ENCODE measurements at places on chromosomes 11 and 22.

- DNase-seq, result no peak
These were observed 45.2 kb downstream of the CLPB start for GRCh38 chr11:72389116-72389515.

DNA sequence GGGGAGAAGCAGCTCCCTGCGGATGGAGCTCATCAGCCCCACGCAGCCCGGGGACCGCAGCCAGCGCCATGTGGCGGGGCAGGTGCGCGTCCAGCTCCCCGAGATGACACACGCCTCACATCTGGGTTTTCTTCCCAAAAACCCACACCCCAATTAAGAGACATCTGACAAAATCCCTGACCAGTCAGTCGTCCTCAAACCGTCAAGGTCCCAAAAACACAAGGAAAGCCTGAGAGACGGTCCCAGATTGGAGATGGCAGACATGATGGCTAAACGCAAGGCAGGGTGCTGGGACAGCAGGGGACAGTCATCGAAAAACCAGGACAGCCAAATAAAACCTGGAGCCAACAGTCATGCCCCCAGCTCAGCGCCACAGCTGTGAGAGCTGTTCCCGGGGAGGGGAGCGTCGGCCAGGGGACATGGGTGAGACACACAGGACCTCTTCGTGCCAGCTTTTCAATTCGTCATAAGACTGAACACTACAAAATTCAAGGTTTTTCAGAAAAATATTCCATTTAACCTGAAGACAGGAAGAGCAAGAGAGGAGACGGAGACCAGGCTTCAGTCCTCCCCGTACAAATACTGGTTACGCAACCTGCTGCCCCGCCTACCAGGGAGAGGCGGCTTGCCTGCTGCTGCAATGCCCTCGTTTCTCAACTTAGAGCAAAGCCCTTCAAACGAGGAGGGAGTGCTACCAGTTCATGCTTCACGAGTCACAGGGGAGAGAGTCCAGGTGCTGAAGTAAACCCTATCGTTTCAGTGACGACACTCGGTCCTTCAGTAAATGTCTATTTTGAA is 10.5 kb downstream of the TOLLIP start:
- DNase-seq, result no peak

- DNase-seq, result no peak
These were observed 561.0 kb downstream of the LUZP2 start for GRCh38 chr11:25057861-25058260.

DNA sequence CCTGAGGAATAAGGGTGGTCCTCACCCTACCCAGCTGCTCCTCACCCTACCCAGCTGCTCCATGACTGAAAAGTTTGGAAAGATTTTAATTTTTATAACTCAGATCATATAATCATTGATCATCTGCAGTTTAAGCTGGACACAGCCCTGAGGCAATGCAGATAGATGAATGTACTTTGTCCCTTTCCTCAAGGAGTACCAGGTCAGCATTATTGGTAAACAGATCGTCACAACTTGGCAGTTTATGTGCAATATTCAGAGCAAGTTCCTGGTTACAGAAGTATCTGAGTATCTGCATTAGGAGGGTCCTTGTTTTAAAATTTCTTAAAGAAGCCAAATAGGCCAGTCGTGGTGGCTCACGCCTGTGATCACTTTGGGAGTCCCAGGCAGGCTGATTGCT is 3.6 kb downstream of the TNRC6B start:
- DNase-seq, result no peak

DNA sequence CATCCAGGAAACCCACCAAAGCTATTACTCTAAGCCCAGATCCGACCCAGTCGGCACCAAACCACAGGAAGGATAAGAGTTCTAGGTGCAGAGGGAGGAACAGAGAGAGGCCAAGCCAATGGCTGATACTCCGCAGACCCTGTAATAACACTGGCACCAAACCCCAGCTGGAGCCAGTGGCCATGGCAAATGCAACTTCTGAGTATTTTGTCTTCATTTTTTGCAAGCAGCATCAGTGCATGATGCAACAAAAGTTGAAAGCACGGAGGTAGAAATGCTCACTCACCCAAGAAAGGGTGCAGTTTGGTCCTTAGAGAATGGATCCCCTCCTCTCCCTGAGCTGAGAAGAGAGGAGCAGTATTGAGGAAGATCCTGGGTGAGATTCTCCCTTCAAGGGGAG is 2.8 kb downstream of the TMEM121B start:
- no peak for DNase-seq

- DNase-seq, result no peak
These were observed 32.9 kb downstream of the LRRC32 start for GRCh38 chr11:76637491-76638269.

DNA sequence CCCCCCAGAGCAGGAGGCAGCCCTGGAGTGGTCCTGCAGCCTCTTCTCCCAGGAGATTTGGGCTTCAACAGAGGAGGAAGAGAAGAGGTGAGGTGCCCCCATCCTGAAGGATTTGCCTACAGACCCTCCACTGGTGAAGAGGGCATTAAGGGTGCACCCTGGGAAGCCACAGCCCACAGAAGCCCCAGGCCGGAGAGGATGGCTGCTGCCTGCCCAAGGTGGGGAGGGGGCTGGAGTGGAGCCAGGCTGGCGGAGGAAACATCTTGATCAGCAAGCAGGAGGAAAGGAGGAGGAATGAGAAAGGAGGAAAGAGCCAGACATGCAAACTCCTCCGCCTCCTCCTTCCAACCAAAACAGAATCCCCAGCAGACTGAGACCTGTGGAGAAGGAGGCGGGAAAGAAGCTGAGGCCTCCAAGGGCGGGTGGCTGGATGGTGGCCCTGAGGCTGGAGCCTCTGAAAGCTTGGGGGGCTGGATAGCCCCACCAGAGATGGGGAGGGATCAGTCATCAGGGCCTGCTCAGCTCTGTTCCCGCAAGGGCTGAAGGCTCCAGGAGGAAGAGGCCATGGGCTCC is 31.3 kb downstream of the ARRB1 start:
- no peak for DNase-seq

DNA sequence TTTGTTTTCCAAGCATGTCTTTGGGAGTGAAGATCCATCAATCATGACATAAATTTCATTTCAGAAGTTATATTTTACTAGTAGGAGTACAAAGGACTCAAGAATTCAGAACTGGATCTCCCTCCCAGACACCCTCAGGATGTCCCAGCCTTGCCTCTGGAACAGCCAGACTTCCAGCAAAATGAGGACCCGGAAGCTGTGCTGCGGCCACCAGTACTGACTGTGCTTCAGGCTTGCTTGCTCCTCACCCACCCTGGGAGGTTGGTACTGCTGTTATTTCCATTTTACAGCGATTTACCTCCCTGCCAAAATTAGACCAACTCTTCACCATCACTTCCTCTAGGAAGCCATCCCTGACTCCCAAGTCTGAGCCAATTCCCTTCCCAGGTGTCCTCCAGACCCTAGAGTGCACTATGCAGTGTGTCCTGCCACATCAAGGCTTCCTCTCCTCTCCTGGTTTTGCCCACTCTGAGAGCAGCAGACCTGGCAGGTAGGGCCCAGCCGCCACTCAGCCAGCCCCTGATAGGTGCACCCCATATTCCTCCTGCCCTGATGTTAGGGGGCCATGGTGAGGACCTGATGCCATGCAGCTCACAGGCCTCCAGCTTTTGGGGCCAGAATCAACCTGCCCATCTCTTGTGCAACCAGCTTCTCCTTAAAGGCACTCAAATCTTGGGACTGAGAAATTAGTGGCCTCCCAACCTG is 47.3 kb upstream of the WNT7B start:
- DNase-seq, result no peak

- no peak for DNase-seq
These were observed 35.3 kb upstream of the POU2AF1 start for GRCh38 chr11:111414267-111414931.

DNA sequence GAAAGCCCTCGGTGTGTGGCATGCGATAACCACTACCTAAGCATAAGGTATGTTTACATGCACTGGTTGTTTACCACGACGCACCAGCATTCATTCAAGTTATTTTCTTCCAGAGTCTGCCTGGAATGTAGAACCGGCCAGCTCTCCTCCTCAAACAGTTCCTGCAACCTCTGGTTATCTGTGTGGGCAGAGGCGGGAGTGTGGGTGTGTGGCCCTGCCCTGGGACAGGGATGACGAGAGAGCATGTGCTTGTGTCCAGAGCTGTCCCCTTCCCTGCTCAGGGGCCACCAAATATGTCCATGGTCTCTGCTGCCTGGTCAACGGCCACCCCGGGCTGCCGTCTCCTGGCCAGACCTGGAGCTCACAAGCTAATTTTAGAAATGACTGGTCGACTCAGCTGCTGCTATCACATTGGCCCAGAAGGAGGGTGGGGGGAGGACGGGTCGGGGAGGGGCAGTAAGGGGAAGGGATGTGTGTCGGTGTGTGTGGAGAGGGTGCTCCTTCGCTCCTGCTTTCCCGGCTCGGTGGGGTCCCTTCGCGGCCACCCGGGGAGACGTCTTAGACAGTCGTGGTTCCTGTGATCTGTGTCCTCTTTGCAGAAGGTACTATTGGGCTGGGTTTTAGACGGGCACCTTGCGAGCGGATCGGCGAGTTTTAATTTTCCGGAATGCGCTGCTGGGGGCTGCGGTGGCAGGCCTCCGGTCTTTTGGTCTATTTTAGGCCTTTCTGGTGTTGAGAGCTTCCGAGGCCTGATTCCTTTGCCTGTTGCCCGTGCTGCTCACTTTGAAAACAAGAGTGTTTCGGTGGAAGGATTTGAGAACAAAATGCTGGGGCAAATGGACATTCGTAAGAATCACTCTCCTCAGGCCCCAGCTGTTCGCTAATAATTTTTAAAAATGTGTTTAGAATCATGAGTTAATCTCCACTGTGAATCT is at the start of gene MYO18B:
TSS of gene MYO18B (plus strand) at position 497 of the 935 bp plus-strand sequence. CDS start 18,905 bp downstream, outside the sequence.
- no peak for DNase-seq

- DNase-seq, result no peak
These were observed 24.1 kb upstream of the LRRC32 start for GRCh38 chr11:76694664-76695063.

- DNase-seq, result no peak
These were observed 39.4 kb downstream of the C22orf31 start for GRCh38 chr22:29022101-29022817.

DNA sequence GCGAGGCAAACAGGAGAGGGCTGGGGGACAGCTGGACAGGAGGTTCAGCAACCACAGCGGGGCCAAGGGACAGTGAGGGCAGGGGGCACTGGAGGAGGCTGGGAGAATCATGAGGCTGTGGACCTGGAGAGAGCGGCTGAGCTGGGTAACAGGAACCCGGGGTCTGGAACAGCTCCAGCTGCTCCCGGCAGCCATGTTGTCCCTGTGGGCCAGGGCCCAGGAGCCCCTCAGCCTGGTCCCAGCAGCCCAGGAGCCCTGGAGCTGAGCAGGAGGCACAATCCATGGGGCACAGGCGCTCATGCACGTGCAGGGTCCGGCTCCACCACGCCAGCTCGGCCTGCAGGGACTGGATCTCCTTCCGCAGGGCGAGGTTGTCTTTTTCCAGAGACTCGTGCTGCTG is 7.4 kb downstream of the BATF2 start:
- DNase-seq, result no peak

- no peak for DNase-seq
These were observed 744 bp upstream of the MCM5 start for GRCh38 chr22:35399114-35399677.

DNA sequence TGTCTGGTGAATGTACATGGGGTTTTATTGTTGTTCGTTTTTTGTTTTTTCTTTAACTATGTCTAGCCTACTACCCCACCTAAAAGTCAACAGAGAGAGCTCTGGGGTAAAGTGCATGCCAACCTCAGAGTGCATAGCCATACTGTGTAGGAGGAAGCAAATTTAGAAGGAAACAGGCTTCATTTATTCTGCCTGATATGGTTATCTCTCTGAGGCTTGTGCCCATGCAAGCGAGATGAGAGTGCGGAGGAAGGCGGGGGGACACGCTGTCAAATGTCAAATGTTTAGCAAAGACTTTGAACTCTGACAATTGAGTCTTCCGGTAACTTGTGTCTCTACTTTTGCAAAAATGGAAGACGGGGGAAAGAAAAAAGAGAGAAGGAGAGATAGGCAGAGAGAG is 295.5 kb downstream of the ETS1 start:
- DNase-seq, result no peak

DNA sequence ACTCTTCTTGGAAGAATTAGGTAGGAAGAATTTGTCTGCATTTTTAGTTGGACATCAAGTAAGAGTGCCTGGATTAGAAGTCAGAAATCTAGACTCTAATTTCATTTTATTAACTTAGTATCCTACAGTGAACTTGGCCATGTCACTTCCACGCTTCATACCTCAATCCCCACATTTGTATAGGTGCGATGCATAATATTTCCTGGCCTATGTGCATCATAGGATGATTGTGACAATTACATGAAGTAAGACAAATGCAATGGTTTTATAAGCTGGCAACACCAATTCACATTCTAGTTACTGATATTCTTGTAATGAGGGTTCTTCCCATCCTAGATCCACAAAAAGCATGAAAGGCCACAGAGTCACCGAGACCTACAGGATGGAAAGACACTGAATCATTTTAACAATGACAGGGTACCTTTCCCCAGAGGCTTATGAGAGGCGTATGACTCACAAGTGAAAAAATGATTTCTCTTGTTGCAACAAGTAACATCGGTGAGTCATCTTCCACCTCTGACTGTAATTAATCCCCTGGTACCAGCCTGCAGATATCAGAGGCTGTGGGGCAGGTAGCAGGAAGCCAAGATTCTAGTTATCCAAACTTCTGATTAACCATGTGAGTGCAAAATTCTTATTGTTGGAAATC is 56.0 kb upstream of the OR5AK2 start:
- DNase-seq, result no peak

- DNase-seq, result no peak
These were observed 130.4 kb downstream of the HIPK3 start for GRCh38 chr11:33387581-33387980.

GRCh38 chr11:123135863-123136446 is 59.1 kb downstream of the CLMP start:
- no peak for DNase-seq

DNA sequence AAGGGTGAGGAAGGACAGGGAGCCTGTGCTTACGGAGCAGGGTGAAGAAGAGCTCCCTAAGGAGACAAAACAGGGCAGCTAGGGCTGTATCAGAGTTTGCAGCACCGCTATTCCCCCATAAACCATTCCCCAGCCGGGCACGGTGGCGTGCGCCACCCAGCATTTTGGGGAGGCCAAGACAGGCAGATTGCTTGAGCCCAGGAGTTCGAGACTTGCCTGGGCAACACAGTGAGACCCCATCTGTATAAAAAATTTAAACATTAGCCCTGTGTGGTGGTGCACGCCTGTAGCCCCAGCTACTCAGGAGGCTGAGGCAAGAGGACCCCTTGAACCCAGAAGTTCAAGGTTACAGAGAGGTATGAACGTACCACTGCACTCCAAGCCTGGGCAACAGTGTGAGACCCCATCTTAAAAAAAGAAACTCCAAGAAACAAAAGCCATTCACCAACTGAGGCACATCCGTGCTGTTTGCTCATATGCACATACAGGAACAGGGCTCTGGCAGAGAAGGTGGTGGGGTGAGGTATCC is 4.7 kb downstream of the GAL3ST1 start:
- DNase-seq, result no peak

- no peak for DNase-seq
These were observed 6.0 kb downstream of the DDX25 start for GRCh38 chr11:125910226-125910849.

GRCh38 chr22:39925909-39926679 is 25.2 kb downstream of the GRAP2 start:
- no peak for DNase-seq

GRCh38 chr11:121236115-121237001 is 56.2 kb upstream of the SC5D start:
- DNase-seq, result no peak

- DNase-seq, result no peak
These were observed 48.9 kb downstream of the BTG4 start for GRCh38 chr11:111463276-111463675.

GRCh38 chr11:36103933-36104530 is 160.2 kb downstream of the LDLRAD3 start:
- DNase-seq, result no peak

All from NCI-H2081 treated with DMSO at 0.1 percent for 48 hours (cell line).